Muscle of arm (tissue), 14 donors: ENCODE measurements at places on chromosomes 6 and 20.
A peak's percentile ranks its signal among the peaks of the same experiment; 100 is the strongest.

DNA sequence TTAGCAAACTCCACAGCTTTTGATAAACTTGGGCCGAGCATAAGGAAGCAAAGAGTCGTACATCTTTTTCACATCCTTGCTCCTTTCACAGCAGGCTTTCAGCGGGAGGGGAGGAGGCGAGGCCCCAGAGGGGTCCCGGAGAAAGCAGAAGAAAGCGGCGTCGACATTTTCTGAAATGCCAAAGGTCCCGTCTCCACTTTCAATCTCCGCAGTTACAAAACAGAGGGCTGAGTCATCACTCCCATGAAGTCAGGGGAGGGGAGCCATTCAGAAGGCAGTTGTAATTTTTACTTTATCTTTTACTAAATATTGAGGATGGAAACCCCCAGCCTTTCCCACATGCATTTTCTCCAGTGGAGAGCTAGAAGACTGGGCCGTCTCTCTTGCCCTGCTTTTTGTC lies 174.2 kb upstream of the THBS2 start:
- DNase-seq = peak; percentile 70

DNA sequence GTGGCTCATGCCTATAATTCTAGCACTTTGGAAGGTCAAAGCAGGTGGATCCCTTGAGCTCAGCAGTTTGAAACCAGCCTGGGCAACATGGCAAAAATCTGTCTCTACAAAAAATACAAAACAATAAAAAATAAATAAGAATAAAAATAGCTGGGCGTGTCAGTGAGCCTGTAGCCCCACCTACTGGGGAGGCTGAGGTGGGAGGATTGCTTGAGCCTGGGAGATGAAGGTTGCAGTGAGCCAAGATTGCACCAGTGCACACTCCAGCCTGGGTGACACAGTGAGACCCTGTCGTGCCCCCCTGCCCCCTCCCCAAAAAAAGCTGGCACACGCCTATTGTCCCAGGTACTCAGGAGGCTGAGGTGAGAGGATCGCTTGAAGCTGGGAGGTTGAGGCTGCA lies 35.1 kb upstream of the SRPK1 start:
- no peak for DNase-seq

DNA sequence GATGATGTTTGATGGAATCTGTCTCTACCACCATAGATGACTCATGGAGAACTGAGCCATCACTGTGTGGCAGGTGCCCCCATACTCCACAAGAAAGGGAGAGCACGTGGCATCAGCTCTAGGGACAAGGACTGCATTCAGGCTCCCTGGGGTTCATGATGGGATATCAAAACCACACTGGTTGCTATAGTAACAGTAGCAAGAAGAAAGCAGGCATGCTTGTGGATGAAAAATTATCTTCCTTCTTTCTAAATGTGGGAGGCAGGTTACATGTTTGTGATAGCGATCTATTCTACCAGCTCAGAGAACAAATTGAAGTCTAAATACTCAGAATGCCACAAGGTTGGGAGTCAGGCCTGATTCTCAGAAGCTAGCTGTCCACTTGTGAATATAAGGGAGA lies 224.2 kb downstream of the ARHGAP18 start:
- no peak for DNase-seq

GRCh38 chr6:72588155-72588554 lies 33.7 kb upstream of the KCNQ5 start:
- no peak for DNase-seq

GRCh38 chr6:111105578-111105977 lies 18.3 kb downstream of the SLC16A10 start:
- DNase-seq = no peak

DNA sequence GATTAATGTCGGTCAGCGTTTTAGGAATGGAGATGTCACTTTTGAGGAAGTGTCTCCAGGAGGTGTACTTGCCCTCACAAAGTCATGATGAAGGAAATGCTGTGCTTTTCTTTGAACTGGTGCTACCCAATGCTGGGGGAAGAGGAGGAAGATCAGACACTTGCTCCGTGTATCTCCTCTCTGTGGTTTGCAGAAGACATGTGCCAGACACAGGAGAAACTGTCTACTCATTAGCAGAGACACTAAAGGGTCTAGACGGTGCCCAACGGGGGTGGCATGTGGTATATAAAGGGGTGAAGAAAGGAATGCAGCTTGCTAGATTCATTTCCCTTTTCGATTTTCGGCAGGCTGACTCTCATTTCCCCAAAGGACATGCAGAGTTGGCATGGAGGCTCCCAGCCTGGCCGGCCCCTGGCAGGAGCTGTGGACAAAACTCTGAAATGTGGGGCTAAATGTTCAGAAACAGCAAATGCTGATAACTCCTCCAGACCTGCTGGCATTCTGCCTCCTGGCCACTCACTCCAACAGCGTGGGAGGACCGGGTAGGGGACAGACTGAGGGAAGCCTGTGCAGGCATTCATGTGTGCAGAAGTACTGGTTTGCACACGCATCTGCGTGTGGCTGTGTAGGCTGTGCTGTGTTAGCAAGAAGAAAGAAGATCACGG lies 59.6 kb upstream of the QKI start:
- peak; percentile 68 for DNase-seq

GRCh38 chr20:34636648-34637047 lies 40.2 kb downstream of the PIGU start:
- DNase-seq = no peak

DNA sequence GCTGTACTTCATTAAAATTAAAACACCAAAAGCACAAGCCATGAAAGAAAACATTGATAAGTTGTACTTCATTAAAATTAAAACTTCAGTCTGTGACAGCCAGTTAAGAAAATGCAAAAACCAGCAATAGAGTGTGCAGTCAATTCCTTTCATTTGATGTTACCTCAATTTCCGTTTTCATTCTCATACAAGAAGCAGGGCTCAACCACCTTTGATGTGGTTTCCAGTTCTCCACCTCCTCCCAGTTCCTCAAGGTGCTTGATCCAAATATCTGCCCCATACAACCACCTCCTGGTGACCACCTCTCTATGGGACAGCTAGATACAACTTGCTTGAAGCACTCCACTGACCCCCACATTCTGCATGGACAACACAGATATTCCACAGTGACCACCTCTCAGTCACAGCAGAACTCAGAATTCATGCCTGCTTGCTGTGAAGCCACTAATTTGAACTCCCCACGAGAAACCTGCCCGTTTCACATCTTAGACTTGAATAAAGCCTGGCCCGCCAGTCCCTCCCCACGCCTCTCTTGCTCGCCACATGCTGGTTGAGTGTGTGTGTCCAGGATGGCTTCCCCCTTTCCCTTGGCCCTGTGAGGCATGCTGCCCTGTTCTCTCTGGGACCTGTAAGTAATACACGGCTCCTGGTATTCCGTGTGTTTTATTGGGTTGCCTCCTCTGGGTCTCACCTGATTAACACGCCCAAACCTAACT lies 66.1 kb downstream of the FAM50B start:
- no peak for DNase-seq

DNA sequence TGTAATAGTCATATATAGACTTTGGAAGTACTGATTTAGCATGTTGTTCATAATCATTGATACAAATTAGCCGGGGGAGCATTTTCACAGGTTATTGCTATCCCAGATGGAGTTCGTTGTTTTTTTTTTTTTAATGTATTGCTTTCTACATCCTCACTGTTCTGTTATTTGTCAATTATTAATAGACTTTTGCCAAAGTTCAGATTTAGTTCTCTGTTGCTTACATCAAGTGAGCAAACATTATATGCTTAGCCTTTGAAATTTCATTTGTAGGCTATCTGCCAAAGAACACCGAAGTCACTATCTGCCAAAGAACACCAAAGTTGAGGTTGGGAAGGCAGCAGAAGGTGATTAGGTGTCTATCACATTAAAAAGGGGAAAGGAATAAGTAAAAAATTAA lies at the start of gene HAO1:
TSS of gene HAO1 (minus strand) at position 118 of the 400 bp plus-strand sequence. CDS start at position 82, 36 bp downstream.
- DNase-seq = no peak

GRCh38 chr6:167898673-167899311 lies 72.1 kb downstream of the AFDN start:
- DNase-seq = peak; percentile 20

- no peak for DNase-seq
Observed at GRCh38 chr6:47690791-47691190, 7.6 kb upstream of the ADGRF4 start.

DNA sequence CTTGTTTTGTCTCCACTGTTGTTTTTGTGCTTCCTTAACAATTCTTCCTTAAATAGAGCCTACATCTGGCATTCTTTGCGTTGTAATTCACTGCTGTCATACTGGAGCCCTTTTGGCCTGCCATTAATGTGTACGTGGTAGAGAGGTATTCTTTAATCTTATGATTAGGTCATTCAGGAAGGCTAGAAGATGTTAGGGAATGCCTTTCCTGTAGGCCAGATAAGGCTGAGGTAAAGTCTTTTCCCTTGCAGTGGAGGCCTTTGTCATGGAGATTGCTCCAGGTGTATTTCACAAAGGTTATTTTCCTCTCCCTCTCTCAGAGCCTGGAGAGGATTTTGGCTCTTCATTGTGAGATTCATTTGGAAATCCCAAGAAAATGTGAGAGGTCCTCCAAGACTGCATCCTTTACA lies 146.9 kb downstream of the FUT9 start:
- DNase-seq = no peak

- no peak for DNase-seq
Observed at GRCh38 chr20:6038256-6038655, 15.6 kb downstream of the LRRN4 start.

DNA sequence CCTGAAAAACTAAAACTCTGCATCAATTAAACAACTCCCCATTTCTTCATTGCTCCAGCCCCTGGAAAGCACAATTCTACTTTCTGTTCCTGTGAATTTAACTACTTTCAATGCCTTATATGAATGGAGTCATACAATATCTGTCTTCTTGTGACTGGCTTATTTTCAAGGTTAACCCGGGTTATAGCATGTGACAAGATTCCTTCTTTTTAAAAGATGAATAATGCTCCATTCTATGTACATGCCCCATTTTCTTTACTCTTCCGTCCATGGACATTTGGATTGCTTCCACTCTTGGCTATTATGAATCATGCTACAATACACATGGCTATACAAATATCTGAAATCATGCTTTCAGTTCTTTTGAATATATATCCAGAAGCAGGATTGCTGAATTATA lies 334.9 kb upstream of the ID4 start:
- DNase-seq = no peak

- no peak for DNase-seq
Observed at GRCh38 chr6:111478064-111478476, 4.9 kb downstream of the REV3L start.

GRCh38 chr6:143410859-143411270 lies 39.6 kb downstream of the ADAT2 start:
- DNase-seq = no peak

- DNase-seq = no peak
Observed at GRCh38 chr6:66402873-66403272, 695.8 kb upstream of the EYS start.

DNA sequence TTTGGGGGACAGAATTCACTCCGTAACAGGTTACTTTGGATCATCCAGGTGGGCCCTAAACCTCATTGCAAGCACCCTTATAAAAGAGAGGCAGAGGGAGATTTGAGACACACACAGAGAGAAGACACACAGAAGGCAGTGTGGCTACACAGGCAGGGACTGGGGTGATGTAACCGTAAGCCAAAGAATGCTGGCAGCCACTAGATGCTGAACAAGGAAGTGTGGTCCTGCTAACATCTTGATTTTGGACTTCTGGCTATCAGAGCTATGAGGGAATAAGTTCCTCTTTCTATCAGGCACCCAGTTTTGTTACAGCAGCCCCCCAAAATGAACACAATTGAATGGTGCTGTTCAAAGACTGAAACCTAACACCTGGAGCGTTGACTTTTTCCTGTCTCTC lies 191.3 kb upstream of the MYLIP start:
- no peak for DNase-seq

DNA sequence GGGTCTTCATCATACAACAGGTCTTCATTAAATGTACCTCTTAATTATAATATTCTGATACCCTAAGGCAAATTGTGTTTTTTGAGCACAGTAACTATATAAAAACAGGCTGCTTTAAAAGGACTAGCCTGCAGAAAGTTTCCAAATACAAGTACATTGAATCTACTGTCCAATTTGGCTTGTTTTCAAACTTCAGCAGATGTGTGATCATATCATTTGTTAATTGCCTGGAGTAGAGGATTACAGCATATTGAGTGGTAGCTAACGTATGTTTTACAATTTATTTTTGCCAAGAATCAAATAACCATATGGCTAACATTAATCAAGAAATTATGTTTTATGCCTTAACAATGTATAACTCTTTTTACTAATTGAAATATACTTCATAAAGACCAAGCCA lies 12.6 kb downstream of the TINAG start:
- no peak for DNase-seq

- DNase-seq = no peak
Observed at GRCh38 chr6:25414755-25415154, 135.6 kb downstream of the CARMIL1 start.

- no peak for DNase-seq
Observed at GRCh38 chr20:63733579-63734081, 2.8 kb upstream of the LIME1 start.

- no peak for DNase-seq
Observed at GRCh38 chr6:38503960-38504682, 135.6 kb downstream of the BTBD9 start.

GRCh38 chr6:143125864-143126573 lies 65.3 kb downstream of the AIG1 start:
- DNase-seq = no peak

GRCh38 chr20:22962567-22963439 lies 72.3 kb upstream of the SSTR4 start:
- no peak for DNase-seq

DNA sequence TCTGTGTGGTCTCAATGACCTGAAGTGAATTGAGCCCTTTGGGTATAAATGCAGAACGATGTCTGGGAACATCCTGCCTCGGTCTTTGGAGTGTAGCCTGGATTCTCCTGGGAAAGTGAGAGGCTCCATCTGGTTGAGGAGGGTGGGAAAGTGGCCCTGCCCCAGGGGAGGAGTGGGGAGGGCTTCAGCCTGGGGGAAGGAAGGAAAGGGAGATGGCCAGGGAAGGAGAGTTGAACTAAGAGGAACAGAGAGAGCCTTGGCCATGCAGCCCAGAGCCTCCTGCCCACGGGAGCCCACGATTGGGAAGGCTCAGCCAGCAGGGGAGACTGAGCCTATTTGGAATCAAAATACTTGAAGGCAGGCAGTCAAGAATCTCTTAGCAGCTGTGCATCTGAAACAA lies 2.3 kb upstream of the EPB41L1 start:
- DNase-seq = no peak

- peak; percentile 91 for DNase-seq
Observed at GRCh38 chr6:69232911-69233448, 563.8 kb downstream of the LMBRD1 start.

- DNase-seq = no peak
Observed at GRCh38 chr6:29528988-29529560, 30.5 kb downstream of the UBD start.

GRCh38 chr20:45049904-45050471 lies 50.9 kb downstream of the KCNS1 start:
- DNase-seq = no peak
